RPMI8226 (cell line): ENCODE measurements at places on chromosomes 4 and X.

- DNase-seq: no peak
Measured at GRCh38 chr4:14096396-14096965, 469.0 kb upstream of the BOD1L1 start.

GRCh38 chrX:38824176-38824575, 22.9 kb downstream of the MID1IP1 start:
- no peak for DNase-seq

- no peak for DNase-seq
Measured at GRCh38 chr4:87151730-87152129, 68.7 kb downstream of the KLHL8 start.

DNA sequence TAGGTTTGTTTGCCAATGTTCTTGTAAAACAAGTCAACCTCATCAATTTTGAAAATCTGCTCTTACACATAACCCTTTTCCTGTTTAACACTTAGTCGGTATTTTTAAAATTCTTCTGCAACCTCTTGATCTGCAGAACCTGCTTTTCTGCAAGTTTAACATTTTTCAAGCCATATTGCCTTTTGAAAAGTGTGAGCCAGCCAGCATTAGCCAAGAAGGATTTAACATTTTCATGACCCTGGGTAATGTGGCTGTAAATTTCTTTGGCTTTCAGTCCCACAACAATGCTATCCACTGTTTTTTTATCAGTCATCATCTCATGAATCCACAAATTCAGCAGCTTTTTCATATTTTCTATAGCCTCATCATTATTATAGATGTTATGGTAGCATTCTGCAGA, 956.5 kb downstream of the FAT4 start:
- no peak for DNase-seq
